ENCODE measurements at places on chromosomes 7 and 10.

GRCh38 chr10:123786306-123786705 is 105.3 kb downstream of the CPXM2 start:
- no peak for DNase-seq

- no peak for DNase-seq
These were observed 18.1 kb downstream of the UBE2D4 start for GRCh38 chr7:43944286-43944685.

- no peak for DNase-seq
These were observed 40.5 kb upstream of the MTPAP start for GRCh38 chr10:30389543-30389942.

DNA sequence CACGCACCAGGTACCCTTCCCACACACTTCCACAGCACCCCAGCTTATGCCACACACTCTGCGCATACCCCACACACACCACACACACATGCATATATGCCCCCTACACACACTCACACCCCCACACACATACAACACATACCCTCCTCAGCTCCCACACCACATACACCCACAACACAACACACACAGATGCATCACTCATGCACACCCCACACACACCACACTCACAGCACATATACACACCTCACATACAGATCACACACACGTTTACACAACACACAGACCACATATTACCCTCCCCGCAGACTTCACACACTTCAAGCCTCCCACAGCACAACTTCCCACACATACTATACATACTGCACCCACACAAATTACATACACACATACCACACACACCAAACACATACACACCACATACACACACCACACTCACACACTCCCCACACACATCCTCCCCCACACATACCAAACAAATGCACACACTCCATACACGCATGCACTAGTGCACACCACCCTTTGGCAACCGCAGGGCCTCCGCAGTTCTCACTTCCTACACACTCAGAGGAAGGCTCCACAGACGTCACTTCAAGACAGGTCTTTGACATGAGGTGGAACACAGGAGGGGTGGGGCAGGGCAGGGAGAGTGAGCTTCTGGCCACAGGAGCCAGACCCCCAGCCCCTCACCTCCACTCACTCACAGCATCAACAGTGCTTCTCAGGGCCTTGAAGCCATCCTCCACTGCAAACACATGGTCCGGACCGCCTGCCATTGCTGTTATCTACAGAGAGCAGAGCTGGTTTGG is 18.5 kb upstream of the ANTXRL start:
- DNase-seq = no peak

GRCh38 chr7:107697321-107698049 is 36.9 kb downstream of the SLC26A4 start:
- no peak for DNase-seq

- peak; percentile 78 for DNase-seq
These were observed 25.5 kb downstream of the VOPP1 start for GRCh38 chr7:55546814-55547213.

DNA sequence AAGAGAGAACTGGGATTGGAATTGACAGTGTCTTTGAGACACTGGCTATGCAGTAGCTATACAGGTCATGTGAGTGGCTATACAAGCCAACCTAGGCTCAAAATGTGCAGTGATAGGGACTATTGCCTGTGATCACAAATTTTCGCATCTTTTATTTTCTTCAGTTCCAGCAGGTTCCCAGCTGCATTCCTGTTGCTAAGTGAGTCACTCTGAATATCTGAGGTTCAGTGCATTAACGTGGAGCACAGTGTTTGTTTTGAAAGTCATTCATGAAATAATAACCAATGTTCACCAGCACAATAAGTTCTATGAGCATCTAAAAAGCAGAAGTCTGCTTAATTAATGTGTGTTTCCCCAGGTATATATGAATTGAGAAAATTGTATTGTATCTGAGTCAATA is 1236.0 kb upstream of the CELF2 start:
- no peak for DNase-seq

DNA sequence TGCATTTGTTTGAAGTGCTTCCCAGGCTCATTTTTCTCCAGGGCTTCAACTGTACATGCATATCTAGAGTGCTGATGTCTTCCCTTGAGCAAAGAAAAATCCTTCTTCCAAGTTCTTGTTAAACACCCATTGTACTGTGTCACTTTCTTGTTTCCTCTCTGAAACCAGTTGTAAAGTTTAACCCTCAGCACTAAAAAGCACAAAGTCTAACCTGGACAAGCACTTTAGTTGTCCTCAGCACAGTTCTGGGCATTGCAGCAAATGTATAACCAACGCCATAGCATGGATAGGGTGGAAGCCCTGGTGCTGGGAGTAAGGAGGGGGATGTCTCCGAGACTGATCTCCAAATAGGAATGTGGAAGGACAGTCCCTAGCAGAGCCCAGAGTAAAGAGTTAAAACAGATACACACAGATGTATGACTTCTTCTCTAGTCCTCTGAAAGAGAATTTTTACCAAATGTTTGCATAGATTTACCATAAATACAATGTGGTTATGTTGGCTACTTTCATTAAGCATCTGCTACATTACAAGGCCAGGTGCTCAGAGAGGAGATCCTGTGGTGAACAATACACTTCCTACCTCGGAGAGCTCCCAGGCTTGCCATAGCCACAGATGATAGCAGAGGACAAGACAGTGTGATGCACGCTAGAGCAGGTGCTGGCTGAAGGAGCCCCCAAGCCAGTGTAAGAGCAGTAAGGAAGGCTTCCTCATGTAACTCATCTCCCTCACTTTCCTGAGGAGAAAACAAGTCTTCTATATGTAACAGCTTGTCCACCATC is 57.0 kb downstream of the DNAJC12 start:
- DNase-seq = no peak

DNA sequence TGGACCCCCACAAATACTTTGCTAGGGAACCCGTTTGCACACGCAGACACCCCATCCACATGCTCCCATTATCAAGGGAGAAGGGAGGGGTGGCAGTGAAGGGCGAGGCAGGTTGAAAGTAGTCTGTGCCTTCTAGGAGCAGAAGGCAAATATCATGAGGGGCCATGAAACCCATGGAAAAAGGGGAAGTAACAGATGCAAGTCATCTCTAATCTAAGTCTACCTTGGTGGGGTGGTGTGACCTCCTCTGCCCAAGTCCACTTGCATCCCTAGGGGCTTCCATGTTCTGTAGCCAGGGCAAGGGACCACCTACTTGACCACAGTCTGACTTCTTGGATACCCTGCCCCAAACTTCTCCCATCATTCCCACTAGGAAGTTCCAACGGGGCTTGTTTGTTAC is 5.5 kb downstream of the GIMAP6 start:
- DNase-seq = no peak

DNA sequence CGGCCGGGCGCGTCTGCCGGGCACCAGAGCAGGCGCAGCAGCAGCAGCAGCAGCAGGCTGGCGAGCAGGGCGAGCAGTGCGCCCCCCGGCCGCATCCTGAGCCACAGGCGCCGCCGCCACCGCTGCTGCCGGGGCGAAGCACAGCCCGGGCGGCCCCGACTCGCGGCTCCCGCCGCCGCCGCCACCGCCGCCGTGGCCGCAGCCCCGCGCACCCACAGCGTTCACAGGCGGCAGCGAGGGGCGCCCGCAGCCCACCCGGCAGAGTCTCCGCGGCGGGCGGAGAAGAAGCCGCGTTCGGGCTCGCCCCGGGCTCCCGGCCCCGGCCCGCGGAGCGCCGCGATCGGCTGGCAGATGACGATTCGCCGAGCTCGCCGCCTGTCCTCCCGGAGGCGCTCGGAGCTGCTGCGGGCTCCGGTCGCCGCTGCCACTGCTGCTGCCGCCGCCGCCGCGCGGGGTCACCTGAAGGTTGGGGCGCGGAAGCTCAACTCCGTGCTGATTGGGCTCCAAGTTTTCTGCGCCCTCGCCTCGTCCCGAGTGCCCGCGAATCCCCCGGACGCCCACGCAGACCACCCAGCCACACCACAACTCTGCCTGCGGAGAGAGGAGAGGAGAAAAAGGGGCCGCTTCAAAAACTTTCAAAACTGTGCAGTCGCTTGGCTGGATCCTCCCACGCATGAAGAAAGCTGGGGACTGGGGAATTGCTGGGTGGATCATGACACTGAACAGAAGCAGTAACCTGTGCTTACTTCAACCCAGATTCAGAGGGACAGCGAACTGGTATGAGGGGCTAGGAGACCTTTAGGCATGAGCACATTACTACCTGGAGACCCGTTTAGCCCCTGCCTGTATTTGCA is at the start of gene ST8SIA6:
ST8SIA6 (minus strand) TSS at position 435 of the 854 bp plus-strand sequence; CDS start at position 95, 340 bp downstream.
- no peak for DNase-seq

DNA sequence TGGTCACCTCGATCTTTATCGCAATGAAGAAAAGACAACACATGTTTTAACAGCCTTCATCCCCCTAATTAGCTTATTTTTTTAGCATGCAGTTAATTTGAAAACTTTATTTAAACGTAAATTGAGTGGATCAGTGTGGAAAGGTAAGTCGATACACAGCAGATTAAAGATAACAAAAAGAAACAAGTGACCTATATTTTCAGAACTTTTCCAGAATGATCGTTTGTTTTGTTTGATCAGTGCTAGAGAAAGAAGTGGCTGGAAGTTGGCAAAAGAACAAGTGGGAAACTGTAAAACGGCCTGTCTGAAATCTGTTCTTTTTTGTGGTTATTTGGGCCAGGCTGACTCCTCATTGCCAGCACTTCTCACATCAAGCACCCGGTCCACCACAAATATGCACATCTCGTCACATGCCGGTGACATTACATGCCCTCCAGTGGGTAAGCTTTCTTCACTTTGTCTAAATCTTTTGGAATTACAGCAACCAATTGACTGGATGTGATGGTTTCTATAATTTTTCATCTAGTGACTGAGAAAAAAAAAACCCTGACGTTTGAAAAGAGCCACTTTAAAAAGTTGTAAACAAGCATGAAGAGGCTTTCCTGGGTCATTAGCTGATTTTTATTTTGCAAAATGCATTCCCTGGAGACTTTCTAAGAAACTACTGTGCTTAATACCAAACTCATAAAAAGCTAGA is 33.2 kb downstream of the C7orf33 start:
- no peak for DNase-seq

GRCh38 chr7:36746347-36746746 is 22.1 kb upstream of the AOAH start:
- no peak for DNase-seq

GRCh38 chr7:23930312-23930711 is 220.3 kb downstream of the STK31 start:
- DNase-seq = no peak

DNA sequence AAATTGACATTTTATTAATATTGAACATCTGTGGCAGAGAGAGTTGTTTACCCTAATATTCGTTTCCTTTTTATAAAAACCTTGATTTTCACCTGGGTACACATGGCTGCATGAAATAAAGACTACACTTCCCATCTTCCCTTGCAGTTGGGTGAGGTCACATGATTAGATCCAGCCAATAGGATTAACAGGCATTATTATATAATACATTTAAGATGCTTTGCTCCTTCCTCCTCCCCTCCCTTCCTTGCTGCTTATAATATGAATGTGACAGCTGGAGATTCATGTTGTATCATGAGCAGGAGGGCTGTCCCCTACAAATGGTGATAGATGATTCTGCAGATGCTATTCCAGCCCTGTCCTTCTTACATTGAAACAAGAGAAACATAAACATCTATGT is 146.6 kb downstream of the SH2D4B start:
- no peak for DNase-seq

GRCh38 chr7:104943502-104944343 is 70.3 kb upstream of the KMT2E start:
- peak; percentile 85 for DNase-seq

DNA sequence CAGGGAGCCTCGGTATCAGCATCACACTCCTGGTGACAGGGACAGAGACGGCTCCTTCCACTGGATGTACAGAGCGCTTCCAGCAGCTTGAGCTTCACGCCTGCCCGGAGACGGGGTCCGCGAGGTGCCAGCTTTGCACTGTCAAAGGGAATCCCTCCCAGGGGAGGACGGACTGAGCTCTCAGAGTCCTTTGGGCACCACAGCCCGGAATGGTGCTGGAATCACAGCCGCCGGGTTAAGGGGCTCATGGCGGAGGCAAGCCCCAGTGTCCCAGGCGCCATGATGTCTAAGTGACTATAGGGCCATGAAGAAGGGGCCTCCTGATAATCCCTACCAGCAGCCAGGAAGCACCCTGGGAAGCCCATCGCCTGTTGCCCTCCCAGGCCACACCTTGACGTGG is 41.4 kb downstream of the PTPRN2 start:
- no peak for DNase-seq

DNA sequence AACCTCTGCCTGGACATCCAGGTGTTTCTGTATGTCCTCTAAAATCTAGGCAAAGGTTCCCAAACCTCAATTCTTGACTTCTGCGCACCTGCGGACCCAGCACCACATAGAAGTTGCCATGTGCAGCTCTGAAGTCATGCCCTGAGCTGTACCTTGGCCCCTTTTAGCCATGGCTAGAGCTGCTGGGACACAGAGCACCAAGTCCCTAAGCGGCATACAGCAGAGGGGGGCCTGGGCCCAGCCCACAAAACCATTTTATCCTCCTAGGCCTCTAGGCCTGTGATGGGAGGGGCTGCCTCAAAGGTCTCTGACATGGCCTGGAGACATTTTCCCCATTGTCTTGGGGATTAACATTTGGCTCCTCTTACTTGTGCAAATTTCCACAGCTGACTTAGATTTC is 14.6 kb downstream of the TMEM243 start:
- DNase-seq = no peak

Measured in right atrium auricular region (tissue), 2 donors.